NCI-H1105 treated with DMSO at 0.1 percent for 48 hours (cell line): ENCODE measurements at places on chromosomes 5 and 9.

DNA sequence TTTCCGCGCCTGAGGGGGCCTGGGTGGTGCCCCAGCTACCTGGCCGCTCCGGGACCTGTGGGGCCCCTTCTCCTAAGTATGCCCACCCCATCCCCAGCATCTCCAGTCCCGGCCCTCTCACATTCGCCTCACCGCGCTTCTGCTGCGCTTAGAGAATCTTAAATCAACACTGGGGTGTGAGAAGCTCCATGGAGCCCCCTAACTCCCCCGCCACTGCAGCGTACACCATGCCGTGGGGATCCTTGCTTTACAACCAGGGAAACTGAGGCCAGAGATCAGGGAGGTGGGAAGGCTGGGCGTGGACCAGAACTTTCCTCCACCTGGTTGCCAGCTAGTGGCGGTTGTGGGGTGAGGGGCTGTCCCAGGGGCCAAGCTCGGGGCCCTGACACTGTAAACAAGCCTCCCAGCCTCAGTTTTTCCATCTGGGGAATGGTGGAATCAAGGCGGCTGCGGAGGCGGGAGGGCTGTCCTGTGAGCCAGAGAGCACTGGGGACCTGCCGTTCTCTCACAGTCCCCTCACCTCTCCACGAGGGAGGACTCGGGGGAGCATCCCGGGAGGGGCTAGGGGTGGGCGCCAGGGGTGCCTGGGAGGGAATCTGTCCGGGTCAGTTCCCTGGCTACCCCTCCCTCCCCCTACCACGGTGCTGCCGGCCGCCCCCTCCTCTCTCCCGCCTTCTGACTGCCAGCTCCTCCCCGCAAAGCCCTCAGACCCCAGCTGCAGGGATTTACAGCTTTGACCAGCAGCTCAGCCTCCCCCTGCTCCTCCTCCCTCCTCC is 161.2 kb downstream of the C9orf50 start:
- peak; percentile 50 for DNase-seq

DNA sequence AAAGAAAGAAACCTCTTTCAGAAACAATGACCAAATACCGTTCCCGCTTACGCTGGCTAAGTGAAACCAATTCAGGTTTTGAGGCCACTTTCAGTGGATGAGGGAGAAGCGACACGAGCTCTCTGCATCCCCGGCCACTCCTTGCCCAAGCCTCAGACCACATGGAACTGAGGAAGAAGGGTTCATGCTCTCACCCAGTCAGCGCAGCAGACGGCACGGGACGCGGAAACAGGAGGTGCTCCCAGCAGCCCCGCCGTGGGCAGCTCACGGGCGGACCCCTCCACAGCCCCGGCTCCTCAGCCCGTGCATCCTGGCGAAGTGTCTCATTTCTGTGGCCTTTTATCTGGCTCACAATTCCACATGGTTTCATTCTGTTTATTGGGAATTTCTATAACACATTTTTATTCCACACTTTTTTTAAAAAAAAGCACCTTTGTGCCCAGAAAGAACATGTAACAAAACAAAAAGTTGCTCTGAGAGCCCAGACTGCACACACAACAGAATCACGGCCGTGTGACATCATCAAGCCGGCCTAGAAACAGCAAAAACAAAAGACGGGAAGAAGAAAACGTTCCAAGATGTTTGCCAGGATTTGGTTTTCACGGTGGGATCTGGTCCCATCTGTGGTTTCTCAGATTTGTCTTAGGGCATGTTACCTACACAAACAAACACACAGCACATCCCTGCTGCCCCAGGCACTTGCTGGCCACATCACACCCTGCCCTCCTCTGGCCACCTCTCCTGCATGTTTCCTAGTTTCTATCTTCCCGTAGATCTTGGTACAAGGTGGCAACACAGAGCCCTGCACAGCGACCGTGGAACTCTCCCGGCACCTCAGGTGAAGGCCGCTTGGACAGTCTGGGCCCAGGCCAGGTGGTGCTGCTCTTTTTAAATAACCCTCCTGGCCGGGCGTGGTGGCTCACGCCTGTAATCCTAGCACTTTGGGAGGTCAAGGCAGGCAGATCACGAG is 16.2 kb downstream of the QSOX2 start:
- no peak for DNase-seq

DNA sequence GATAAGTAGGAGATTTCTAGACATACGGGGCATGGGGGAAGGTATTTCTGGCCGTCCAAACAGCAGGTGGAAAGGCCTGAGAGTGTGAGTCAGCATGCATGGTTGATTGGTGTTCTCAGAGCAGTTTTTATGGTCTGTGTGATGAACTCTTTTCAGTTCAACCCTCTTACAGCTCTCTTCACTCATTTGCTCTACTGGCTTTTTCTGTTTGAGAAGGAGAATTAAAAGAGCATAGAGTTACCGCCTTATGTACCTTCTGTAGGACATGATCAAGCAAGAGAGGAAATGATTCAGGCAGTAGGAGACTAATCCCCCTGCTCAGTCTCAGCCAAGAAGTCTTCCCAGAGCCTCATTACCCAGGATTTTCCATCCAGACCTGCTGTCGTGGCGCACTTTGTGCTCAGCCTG is 92.4 kb downstream of the PRDM6 start:
- no peak for DNase-seq

- no peak for DNase-seq
Observed at GRCh38 chr5:8750100-8750499, 795.8 kb downstream of the SEMA5A start.

DNA sequence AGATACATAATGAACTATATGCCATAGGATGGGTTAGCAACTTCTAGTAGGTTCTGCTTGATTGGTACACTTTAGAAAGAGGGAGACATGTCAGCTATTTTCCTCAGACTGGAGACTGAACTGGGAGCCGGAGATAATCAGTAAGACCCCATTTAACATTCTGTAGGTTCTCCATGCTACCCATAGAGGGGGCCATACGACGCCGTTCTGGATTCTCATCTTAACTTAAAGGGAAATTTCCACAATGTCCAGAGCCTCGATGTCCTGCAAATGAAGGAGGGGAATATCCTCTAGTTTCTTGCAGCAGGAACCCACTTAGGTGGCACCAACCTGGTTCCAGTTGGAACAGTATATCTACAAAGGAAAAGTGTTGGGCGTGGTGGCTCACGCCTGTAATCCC is 22.3 kb upstream of the NPM1 start:
- DNase-seq = no peak

- no peak for DNase-seq
Observed at GRCh38 chr9:116005205-116005604, 148.4 kb upstream of the PAPPA start.

DNA sequence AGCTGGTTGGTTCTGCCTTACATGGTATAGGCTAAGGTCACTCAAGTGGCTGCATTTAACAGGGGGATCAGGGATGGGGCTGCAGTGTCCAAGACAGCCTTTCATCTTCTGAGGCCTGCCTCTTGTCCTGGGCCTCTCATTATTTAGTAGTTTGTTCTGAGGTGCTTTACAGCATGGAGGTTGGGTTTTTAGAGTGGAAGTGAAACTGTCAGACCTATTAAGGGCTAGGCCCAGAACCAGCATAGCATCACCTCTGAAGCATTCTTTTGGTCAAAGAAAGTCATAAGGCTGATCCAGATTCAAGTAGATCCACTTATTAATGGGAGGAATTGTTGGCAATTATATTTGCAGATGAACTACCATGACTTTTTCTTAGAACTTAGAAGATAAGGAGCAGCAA is 146.0 kb upstream of the NMUR2 start:
- DNase-seq = no peak

DNA sequence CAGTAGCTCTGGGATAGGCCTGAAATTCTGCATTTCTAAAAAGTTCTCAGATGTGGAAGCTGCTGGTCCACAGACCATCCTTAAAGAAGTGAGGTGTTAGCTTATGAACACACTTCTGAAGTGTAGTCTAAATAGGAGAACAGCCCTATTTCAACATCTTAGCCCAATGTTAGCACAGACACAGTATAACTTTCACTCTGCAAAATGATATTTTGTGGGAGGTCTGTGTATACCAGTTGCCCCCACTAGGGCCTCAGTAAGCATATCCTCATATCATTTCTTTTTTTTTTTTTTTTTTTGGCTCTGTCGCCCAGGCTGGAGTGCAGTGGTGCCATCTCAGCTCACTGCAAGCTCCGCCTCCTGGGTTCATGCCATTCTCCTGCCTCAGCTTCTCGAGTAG is 7.5 kb upstream of the HABP4 start:
- no peak for DNase-seq

DNA sequence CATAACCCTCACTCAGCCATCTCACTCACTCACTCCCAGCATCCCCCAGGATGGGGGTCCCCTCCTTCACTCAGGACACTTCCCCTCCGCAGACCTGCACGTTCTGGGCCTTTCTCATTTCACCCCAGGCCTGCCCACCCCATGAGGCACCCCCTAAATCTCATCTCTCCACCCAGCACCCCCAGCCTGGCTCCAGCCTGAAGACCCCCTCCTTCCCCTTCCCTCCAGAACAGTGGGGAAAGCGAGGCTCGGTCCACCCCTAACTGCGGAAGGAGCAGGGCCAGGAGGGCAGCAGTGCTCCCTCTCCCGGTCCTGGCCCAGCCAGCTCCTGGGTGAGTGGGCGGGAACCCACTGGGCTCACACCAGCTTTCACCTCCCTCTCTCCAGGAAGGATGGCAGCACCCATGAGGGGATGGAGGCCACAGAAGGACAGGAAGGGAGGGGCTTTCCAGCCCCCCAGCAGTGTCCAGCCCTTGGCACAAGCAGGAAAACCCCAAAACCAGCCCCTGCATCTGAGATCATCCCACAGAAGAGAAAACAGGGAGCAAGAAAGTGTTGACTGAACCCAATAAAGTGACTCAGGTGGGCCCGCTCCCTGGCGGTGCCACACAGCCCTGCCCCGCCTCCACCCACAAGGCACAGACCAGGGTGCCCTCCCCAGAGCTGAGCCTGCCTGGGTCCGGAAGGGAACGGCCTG is 55.0 kb downstream of the LRSAM1 start:
- no peak for DNase-seq

DNA sequence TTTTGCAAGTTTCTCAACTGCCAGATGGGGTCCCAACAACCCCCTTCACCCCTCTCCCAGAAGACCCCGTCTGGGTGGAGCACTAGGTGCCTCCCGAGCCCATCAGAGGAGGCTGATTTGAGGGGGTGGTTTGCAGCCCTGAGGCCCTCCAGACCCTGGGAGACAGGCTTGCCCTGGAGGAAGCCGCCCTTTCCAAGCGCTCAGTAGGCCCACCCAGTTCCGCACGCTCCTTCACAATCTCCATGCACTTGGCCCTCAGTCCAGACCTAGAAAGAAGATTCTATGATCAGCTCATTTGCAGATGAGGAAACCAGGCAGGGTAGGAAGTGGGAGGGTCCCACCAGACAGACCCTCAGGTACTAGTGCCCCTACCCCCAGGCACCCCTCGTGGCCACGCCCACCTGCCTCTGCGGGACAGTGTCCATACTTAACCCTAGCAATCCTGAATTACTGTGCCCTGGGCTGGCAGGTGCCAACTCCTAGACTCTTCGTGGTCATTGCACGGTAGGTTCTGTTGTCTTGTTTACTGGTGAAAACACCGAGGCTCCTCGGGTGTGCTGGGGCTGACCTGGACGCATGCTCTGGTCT is 22.3 kb downstream of the OR2V1 start:
- DNase-seq = no peak

DNA sequence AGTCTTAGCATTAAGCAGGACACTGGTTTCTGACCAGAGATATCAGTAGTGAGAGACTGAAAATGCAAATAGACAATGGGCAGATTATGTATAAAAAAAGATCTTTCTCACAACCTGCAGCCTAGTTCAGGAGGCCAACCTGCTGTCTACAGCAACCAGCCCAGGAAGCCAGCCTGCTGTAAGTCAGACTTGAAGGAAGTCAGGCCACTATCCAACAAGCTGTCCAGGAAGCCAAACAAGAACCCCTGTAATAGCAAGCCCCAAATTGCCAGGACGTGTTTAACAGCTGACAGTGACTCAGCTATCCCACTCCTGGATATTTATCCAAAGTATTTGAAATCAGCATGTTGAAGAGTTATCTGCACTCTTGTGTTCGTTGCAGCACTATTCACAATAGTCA is 121.8 kb upstream of the SPIN1 start:
- no peak for DNase-seq

GRCh38 chr5:89615839-89616518 is 733.0 kb upstream of the MEF2C start:
- no peak for DNase-seq

GRCh38 chr5:174084691-174085154 is 39.2 kb downstream of the NSG2 start:
- DNase-seq = no peak

- DNase-seq = no peak
Observed at GRCh38 chr5:95628933-95629332, 9.0 kb downstream of the GPR150 start.

- no peak for DNase-seq
Observed at GRCh38 chr9:83754383-83754977, 46.7 kb upstream of the UBQLN1 start.

DNA sequence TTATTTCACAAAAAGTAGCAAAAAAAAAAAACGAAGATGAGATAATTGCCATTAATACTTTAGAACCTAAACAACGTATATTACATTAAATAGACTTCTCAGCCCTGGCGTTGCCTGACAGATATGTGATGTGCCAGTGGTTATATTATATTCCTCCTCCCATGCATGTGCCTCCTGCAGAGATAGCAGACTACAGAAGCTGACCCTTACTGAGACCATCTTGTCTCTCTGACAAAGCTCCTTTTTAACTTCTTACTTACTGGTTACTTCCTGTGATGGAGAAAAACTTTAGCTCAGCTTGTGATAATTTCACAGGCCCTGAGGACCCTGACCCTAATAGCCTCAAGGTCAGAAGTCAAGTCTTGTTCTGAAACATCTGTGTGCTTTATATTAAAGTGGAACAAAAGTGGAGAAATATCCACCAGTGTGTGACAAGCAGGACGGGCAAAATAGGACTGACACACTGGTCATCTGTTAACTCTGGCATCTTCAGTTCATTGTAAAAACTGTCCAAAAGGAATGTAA is 80.6 kb upstream of the POU5F2 start:
- no peak for DNase-seq

DNA sequence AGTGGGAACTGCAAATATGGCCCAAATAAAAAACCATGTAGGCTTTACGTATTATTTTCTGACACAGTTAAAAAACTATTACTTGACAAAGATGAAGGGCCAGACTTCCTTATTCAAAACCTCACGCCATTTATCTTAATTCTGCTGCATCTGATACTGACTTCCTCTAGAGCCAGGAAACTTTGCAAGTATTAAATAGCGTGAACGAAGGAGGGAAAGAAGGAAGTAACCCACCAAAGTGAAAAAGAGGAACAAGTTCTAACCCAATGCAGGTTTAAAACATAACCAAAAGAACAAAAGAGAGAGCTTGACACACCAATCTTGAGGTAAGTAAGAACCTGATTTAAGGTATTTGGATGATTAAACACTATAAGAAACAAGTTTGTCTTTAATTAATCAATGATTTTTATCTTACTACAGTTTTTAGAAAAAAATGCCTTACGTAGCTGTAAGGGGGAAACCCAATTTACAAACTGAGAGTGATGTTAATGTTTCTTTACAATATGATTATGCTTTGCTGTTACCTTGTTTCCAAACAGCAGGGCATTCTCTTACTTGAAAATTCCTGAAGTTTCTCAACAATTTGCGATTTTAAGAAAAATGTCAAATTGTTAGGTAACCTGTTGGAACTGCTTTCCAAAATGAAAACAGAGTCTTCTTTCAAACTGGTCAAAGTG is at the start of gene GAPT:
GAPT (plus strand) TSS at position 220 of the 677 bp plus-strand sequence. CDS start 3,102 bp downstream, outside the sequence.
- DNase-seq = no peak
